Peyer's patch (tissue), 4 donors: ENCODE measurements at places on chromosomes 7 and 10. TPM values are rescaled to one million over a fixed set of nuclear protein-coding genes. Genes with fewer than 3 reads are reported as not detected.
A peak's percentile ranks its signal among the peaks of the same experiment; 100 is the strongest.

C10orf105 gene
- total RNA-seq = not detected

- no peaks in the 10 kb centered on the region for H3K36me3 ChIP-seq
- DNase-seq = no peak
- H3K27ac ChIP-seq = no peak overlapping the region
- no peaks in the 10 kb centered on the region for H3K4me1 ChIP-seq
Observed at GRCh38 chr7:10672186-10672585, 301.5 kb upstream of the PHF14 start.

MCM7 gene
- total RNA-seq = 42.4 TPM

- H3K27me3 ChIP-seq = no peaks in the 10 kb centered on the region
- no peak overlapping the region for H3K27ac ChIP-seq
Observed at GRCh38 chr7:131511774-131512535, 44.5 kb downstream of the PODXL start.

- no peak overlapping the region for H3K4me3 ChIP-seq
- no peak overlapping the region for H3K27ac ChIP-seq
- H3K27me3 ChIP-seq = no peaks in the 10 kb centered on the region
- H3K4me1 ChIP-seq = no peaks in the 10 kb centered on the region
- DNase-seq = no peak
Observed at GRCh38 chr10:82609845-82610244, 734.9 kb downstream of the NRG3 start.

LRRC27 gene
- total RNA-seq = 5.1 TPM

- no peaks in the 10 kb centered on the region for H3K27me3 ChIP-seq
- peak; percentile 75 for DNase-seq
- peak overlapping the region; percentile 34 for H3K27ac ChIP-seq
- no peaks in the 10 kb centered on the region for H3K4me1 ChIP-seq
- H3K36me3 ChIP-seq = no peaks in the 10 kb centered on the region
- H3K4me3 ChIP-seq = no peak overlapping the region
Observed at GRCh38 chr7:50614721-50615518, 49.7 kb upstream of the DDC start.

GRCh38 chr7:27453702-27454405 lies 208.8 kb downstream of the HIBADH start:
- H3K36me3 ChIP-seq = no peaks in the 10 kb centered on the region
- H3K4me1 ChIP-seq = no peaks in the 10 kb centered on the region
- H3K27me3 ChIP-seq = no peaks in the 10 kb centered on the region
- H3K27ac ChIP-seq = no peak overlapping the region

DNA sequence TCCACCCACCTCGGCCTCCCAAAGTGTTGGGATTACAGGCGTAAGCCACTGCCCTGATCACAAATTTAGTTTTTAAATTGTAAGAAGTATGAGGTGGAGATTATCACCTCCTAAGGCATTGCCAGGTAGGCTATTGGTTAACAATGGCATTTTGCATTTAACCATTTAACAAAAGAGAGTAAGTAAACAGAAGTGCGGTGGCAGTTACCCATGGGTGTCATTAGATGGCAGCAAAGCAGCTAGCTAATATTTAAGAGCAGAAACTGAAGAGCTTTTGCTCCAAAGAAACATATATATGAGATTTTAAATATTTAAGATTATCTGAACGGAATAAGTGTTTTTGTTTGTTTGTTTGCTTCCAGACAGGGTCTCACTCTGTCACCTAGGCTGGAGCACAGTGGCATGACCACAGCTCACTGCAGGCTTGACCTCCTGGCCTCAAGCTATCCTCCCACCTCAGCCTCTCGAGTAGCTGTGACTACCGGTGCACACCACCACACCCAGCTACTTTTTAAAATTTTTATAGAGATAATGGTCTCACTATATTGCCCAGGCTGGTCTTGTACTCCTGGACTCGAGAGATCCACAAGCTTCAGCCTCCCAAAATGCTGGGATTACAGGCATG lies 325.5 kb upstream of the C7orf33 start:
- no peak overlapping the region for H3K4me3 ChIP-seq
- DNase-seq = peak; percentile 54
- no peaks in the 10 kb centered on the region for H3K4me1 ChIP-seq
- no peaks in the 10 kb centered on the region for H3K36me3 ChIP-seq

- H3K27me3 ChIP-seq = no peaks in the 10 kb centered on the region
- no peaks in the 10 kb centered on the region for H3K36me3 ChIP-seq
- H3K4me1 ChIP-seq = no peaks in the 10 kb centered on the region
Observed at GRCh38 chr7:1254281-1255079, 21.8 kb downstream of the UNCX start.

- no peaks in the 10 kb centered on the region for H3K4me1 ChIP-seq
- no peak overlapping the region for H3K4me3 ChIP-seq
- DNase-seq = no peak
- no peak overlapping the region for H3K27ac ChIP-seq
- no peaks in the 10 kb centered on the region for H3K36me3 ChIP-seq
Observed at GRCh38 chr10:102691285-102692066, 22.7 kb downstream of the ARL3 start.

ZSWIM8 gene
- total RNA-seq = 247 TPM

GRCh38 chr7:329691-330281 lies 39.8 kb downstream of the FOXL3 start:
- H3K27ac ChIP-seq = peak overlapping the region; percentile 88
- no peaks in the 10 kb centered on the region for H3K36me3 ChIP-seq
- H3K4me3 ChIP-seq = no peak overlapping the region
- H3K4me1 ChIP-seq = peaks cover 10% of the 10 kb centered on the region
- no peaks in the 10 kb centered on the region for H3K27me3 ChIP-seq

ATOH7 gene
- total RNA-seq = 2.6 TPM

DNA sequence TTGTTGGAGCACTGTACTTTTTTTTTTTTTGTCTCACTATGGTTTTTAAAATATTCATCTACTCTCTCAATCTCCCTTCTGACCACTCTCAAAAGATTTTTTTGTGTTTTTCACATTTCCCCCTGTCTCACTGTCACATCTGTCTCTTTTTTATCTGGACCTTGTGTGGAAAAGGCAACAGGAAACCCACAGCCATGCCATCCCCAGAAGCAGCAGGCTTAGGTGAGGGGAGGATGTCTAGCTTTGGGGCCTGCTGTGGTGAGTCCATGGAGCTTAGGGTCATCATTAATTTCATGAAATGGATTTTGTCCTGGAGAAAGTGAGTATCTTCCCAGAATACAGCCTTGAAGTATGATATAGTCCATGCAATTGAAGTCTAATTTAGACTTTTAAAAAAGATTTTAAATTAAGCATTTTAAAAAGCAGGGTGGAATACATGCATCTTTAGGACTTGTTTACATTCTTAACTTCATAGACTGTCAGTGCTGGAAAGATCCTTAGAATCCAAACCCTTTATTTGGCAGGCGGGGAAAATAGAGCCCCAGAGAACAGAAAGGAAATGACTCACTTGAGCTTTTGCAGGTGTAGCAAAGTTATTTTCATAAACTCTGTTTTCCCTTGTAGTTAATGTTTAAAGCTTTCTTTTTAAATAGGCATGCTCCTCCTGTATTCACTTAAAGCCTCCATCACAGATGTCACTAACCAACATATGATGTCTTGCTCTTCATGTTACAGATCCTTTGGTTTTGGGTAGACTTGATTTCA lies 25.1 kb downstream of the MINDY4 start:
- no peak for DNase-seq
- no peak overlapping the region for H3K4me3 ChIP-seq
- no peaks in the 10 kb centered on the region for H3K27me3 ChIP-seq

GRCh38 chr7:95632609-95633008 lies 36.3 kb upstream of the PDK4 start:
- no peak for DNase-seq
- no peak overlapping the region for H3K4me3 ChIP-seq
- H3K27me3 ChIP-seq = no peaks in the 10 kb centered on the region
- H3K4me1 ChIP-seq = no peaks in the 10 kb centered on the region
- H3K36me3 ChIP-seq = no peaks in the 10 kb centered on the region

- H3K36me3 ChIP-seq = no peaks in the 10 kb centered on the region
- no peak overlapping the region for H3K27ac ChIP-seq
- DNase-seq = no peak
Observed at GRCh38 chr7:155604504-155604997, 39.9 kb upstream of the RBM33 start.

FAM25G gene
- total RNA-seq = not detected

CLRN3 gene
- total RNA-seq = 119 TPM

- no peaks in the 10 kb centered on the region for H3K27me3 ChIP-seq
- H3K27ac ChIP-seq = no peak overlapping the region
- no peak for DNase-seq
- no peaks in the 10 kb centered on the region for H3K36me3 ChIP-seq
Observed at GRCh38 chr10:97171001-97171400, 14.8 kb downstream of the SLIT1 start.

TWIST1 gene
- total RNA-seq = 1.1 TPM

- no peaks in the 10 kb centered on the region for H3K27me3 ChIP-seq
- no peak overlapping the region for H3K27ac ChIP-seq
- DNase-seq = no peak
Observed at GRCh38 chr7:55303220-55303619, 61.9 kb upstream of the LANCL2 start.

LRRD1 gene
- total RNA-seq = 0.57 TPM

ADCY1 gene
- 0.18 TPM for total RNA-seq

GRCh38 chr7:35605760-35606159 lies 89.2 kb downstream of the HERPUD2 start:
- DNase-seq = no peak
- H3K27me3 ChIP-seq = no peaks in the 10 kb centered on the region
- H3K27ac ChIP-seq = no peak overlapping the region
- H3K4me1 ChIP-seq = no peaks in the 10 kb centered on the region
- H3K4me3 ChIP-seq = no peak overlapping the region
- H3K36me3 ChIP-seq = no peaks in the 10 kb centered on the region

- DNase-seq = no peak
- no peak overlapping the region for H3K27ac ChIP-seq
- H3K4me1 ChIP-seq = no peaks in the 10 kb centered on the region
- no peaks in the 10 kb centered on the region for H3K27me3 ChIP-seq
Observed at GRCh38 chr10:63491588-63492316, 26.0 kb upstream of the JMJD1C start.

EBLN1 gene
- not detected for total RNA-seq

DNA sequence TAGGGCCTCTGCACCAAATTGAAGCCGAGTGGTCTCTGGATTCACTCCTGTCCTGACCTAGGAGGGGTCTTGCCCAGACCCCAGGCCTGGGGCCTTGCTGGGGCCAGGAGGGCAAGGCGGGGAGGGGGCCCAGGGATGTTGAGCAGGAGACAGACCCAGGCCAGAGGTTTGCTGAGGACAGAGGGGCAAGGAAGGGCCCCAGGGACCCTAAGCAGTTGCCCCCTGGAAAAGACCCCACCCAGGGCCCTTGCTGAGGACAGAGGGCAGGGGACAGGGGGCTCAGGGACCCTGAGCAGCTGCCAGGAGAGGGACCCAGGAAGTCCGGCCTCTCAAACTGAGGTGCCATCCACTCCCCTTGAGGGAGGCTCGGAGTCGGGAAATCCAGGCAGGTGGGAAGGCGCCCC lies 32.7 kb downstream of the FOXL3 start:
- no peaks in the 10 kb centered on the region for H3K36me3 ChIP-seq
- no peaks in the 10 kb centered on the region for H3K27me3 ChIP-seq
- DNase-seq = no peak
- H3K27ac ChIP-seq = no peak overlapping the region

- H3K36me3 ChIP-seq = no peaks in the 10 kb centered on the region
- H3K27ac ChIP-seq = no peak overlapping the region
- no peaks in the 10 kb centered on the region for H3K4me1 ChIP-seq
- no peak for DNase-seq
- no peaks in the 10 kb centered on the region for H3K27me3 ChIP-seq
- no peak overlapping the region for H3K4me3 ChIP-seq
Observed at GRCh38 chr10:18409599-18410397, 241.6 kb downstream of the NSUN6 start.

DNA sequence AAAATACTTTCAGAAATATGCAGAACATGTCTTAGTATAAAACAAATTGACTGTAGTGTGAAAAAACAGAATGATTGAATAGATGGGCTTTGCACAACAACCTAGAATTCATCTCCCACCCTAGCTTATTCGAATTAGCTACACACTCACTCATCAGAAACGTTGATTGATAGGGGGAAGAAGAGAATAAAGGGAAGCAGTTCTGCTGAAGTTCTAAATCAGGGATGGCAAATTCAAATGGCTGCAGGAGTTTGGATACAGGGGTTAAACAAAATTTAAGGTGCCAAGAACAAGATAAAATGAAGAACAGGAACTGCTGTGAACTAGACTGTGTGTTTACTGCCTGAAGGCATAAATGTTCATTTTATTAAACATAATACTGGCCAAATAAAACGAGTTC lies 9.0 kb downstream of the CD36 start:
- no peaks in the 10 kb centered on the region for H3K4me1 ChIP-seq
- no peaks in the 10 kb centered on the region for H3K36me3 ChIP-seq
- H3K27ac ChIP-seq = no peak overlapping the region
- no peak for DNase-seq
- no peaks in the 10 kb centered on the region for H3K27me3 ChIP-seq

DNA sequence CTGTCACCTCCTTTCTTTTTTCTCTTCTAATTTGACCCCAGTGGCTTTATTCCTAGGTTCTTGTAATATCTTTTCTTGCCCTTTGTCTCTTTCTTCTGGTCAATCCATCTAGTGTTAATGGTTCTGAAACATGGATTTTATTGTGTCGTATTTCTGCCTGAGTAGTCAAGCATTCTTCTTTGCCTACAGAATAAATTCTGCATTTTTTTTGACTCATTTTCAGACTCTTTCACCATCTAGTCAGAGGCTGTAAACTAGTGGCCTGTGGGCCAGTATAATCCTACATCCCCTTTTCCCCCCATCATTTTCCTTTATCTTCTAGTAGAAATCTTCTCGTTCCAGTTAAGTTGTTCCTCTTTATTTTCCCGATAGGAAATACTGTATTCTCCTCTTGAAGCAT lies 29.4 kb downstream of the LUC7L2 start:
- H3K36me3 ChIP-seq = peaks cover 70% of the 10 kb centered on the region

IL2RA gene
- total RNA-seq = 16.5 TPM

- no peaks in the 10 kb centered on the region for H3K4me1 ChIP-seq
- no peak overlapping the region for H3K4me3 ChIP-seq
- DNase-seq = no peak
- H3K27ac ChIP-seq = no peak overlapping the region
- H3K36me3 ChIP-seq = no peaks in the 10 kb centered on the region
Observed at GRCh38 chr10:69885379-69886013, 83.8 kb downstream of the COL13A1 start.

DNA sequence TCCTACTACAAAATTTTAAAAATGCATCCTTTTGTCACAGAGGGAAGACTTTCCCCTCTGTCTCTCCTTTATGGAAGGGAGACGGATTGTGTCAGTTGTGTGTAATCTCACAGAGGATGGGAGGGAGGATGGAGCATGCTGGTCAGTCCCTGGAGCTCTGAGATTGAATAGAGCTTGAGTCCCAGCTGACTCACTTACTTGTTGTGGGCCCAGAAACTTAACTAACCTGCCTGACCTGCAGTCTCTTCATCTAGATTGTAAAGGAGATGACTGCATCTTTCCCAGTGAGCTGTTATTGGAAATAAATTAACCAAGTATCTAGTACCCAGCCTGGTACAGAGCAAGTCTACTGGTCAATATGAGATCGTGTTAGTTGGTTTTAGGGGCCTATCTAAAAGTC lies 77.9 kb upstream of the ADO start:
- no peak for DNase-seq
- H3K36me3 ChIP-seq = no peaks in the 10 kb centered on the region
- H3K27me3 ChIP-seq = no peaks in the 10 kb centered on the region
- H3K27ac ChIP-seq = no peak overlapping the region
- H3K4me3 ChIP-seq = no peak overlapping the region
- H3K4me1 ChIP-seq = no peaks in the 10 kb centered on the region

GRCh38 chr10:123778719-123779517 lies 112.7 kb downstream of the CPXM2 start:
- no peaks in the 10 kb centered on the region for H3K36me3 ChIP-seq
- no peak overlapping the region for H3K27ac ChIP-seq
- H3K4me3 ChIP-seq = no peak overlapping the region
- no peaks in the 10 kb centered on the region for H3K4me1 ChIP-seq
